PC-9 (cell line): ENCODE measurements at places on chromosomes 16 and 17.

DNA sequence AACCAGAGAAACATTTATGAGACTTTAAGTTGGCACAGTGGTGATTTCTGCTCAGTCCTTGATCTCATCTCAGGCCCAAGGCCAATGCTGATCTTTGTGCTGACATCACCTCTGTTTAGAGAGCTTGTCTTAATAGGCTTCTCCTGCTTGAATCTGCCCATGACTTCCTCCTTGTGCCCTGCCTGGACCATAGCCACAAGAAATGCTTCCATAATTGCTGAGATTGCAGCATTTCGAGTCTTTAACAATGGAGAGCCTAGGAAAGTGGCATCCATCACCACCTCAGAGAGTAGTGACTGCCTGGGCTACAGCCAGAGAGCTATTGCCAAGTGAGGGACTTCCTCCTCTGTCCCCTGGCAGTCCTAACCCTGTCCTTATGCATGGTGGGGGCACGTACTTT lies 25.1 kb upstream of the MMP2 start:
- H3K4me3 ChIP-seq, result no peak overlapping the region
- no peak overlapping the region for H3K27ac ChIP-seq
- no peaks in the 10 kb centered on the region for H3K36me3 ChIP-seq
- no peaks in the 10 kb centered on the region for H3K27me3 ChIP-seq

DNA sequence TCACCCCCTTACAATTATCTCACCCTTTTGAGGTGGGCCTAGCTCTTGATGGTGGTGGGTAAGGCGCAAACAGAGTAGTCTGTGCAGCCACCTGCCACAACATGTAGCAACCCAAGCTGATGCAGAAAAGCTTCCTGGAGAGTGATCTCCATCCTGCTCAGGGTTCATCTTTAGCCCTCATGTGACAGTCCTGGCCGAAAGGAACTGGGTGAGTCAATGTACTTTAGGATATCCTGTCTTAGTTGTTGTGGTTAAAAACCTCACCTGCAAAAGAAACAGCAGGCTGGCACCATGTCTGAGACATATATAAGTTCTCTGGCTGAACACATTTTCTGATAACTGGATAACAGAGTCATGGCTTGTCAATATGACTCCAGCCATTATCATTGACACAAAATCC lies 183.5 kb upstream of the CPHXL start:
- no peak for DNase-seq
- H3K27me3 ChIP-seq, result peaks cover 41% of the 10 kb centered on the region
- no peaks in the 10 kb centered on the region for H3K4me1 ChIP-seq
- no peak overlapping the region for H3K27ac ChIP-seq

- H3K36me3 ChIP-seq, result no peaks in the 10 kb centered on the region
- H3K27me3 ChIP-seq, result no peaks in the 10 kb centered on the region
- DNase-seq, result no peak
- H3K27ac ChIP-seq, result no peak overlapping the region
These were observed 3.9 kb upstream of the HEXIM1 start for GRCh38 chr17:45144199-45145034.

- H3K4me1 ChIP-seq, result no peaks in the 10 kb centered on the region
- H3K4me3 ChIP-seq, result no peak overlapping the region
- peaks cover 14% of the 10 kb centered on the region; the same call in 1 of the 2 replicates for H3K27me3 ChIP-seq
- H3K36me3 ChIP-seq, result no peaks in the 10 kb centered on the region
These were observed 175.7 kb downstream of the RGS9 start for GRCh38 chr17:65312718-65313377.

DNA sequence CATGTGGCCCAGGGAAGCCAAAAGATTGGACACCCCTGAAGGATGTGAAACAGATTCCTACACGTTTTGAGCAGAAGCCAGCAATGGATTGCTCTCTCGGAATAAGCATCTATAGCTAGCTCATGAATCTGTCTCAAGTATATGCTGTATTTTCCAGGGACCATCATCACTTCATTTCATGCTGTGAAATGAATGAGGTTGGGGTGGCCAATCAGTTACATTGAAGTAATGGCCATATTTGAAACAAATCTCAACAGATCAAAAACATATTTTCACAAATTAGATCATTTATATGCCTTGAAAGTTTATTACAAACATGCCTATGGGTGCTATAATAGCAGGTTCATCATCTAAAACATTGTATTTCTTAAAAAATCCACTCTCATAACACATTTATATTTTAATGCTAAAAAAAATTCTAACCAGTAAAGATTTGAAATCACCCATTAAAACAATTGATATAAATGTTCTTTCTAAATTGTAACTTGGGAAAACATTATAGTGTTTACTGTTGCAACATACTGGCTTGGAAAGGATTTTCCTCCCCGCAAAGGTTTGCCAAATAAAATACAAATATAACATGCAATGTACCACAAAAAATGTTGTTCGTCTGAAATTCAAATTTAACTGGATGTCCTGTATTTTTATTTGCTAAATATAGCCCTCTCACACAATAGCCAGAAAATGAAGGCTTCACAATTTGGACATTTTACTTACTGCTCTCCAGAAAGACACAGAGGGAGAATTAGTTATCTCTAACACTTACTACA lies 743.6 kb downstream of the KCNJ2 start:
- no peaks in the 10 kb centered on the region for H3K27me3 ChIP-seq

- H3K4me1 ChIP-seq, result no peaks in the 10 kb centered on the region
- H3K36me3 ChIP-seq, result no peaks in the 10 kb centered on the region
- DNase-seq, result no peak
- no peak overlapping the region for H3K27ac ChIP-seq
These were observed 45.9 kb downstream of the ABAT start for GRCh38 chr16:8720080-8720966.

DNA sequence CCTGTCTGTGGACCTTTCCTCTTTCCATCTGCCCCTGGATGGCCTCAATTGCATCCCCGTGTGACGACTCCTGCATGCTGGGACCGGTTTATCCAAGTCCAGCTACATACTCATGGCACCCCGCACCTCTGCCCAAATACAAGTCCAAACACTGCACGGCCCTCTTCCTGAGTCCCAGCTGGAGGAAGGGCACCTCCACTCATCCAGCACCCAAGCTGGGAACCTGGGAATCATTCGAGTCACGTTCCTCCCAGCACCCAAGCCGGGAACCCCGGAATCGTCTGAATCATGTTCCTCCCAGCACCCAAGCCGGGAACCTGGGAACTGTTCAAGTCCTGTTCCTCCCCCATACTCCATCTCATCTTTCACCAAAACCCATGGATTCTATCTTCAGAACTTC lies 10.2 kb downstream of the TRARG1 start:
- H3K27me3 ChIP-seq, result peaks cover 7% of the 10 kb centered on the region; the same call in 1 of the 2 replicates
- H3K27ac ChIP-seq, result no peak overlapping the region
- H3K36me3 ChIP-seq, result no peaks in the 10 kb centered on the region
- no peaks in the 10 kb centered on the region for H3K4me1 ChIP-seq

- H3K4me3 ChIP-seq, result peak within 1 kb of the TSS; percentile 60
- peaks cover 11% of the 10 kb centered on the region for H3K4me1 ChIP-seq
- no peaks in the 10 kb centered on the region for H3K27me3 ChIP-seq
- H3K36me3 ChIP-seq, result peaks cover 7% of the 10 kb centered on the region; the same call in 1 of the 2 replicates
- DNase-seq, result peak; percentile 79
- 0 out of 2 replicates have a peak within 1 kb of the TSS, but pooled peaks have one; percentile 30 for H3K27ac ChIP-seq
These were observed at the start of gene MPP3 for GRCh38 chr17:43832976-43833829. Gene MPP3 (minus strand): TSS chr17:43833146. CDS start chr17:43831906, 1,240 bp downstream.

- no peaks in the 10 kb centered on the region for H3K27me3 ChIP-seq
- peaks cover 34% of the 10 kb centered on the region for H3K36me3 ChIP-seq
These were observed 2.8 kb downstream of the TOB1 start for GRCh38 chr17:50863221-50863843.

- H3K4me1 ChIP-seq, result no peaks in the 10 kb centered on the region
- H3K27ac ChIP-seq, result no peak overlapping the region
- no peak overlapping the region for H3K4me3 ChIP-seq
- H3K27me3 ChIP-seq, result no peaks in the 10 kb centered on the region
- no peaks in the 10 kb centered on the region for H3K36me3 ChIP-seq
These were observed 49.1 kb downstream of the SPAG9 start for GRCh38 chr17:51071556-51071955.

- DNase-seq, result no peak
- H3K27ac ChIP-seq, result no peak overlapping the region
- peaks cover 19% of the 10 kb centered on the region for H3K4me1 ChIP-seq
- no peaks in the 10 kb centered on the region for H3K27me3 ChIP-seq
- H3K4me3 ChIP-seq, result no peak overlapping the region
- peaks cover 14% of the 10 kb centered on the region; the same call in 1 of the 2 replicates for H3K36me3 ChIP-seq
These were observed 41.6 kb downstream of the USP10 start for GRCh38 chr16:84741340-84741830.

GRCh38 chr17:41553176-41553575 lies 18.7 kb downstream of the KRT9 start:
- no peaks in the 10 kb centered on the region for H3K36me3 ChIP-seq
- H3K4me3 ChIP-seq, result no peak overlapping the region
- peaks cover 61% of the 10 kb centered on the region for H3K4me1 ChIP-seq

- H3K4me3 ChIP-seq, result no peak overlapping the region
- no peaks in the 10 kb centered on the region for H3K27me3 ChIP-seq
- no peak for DNase-seq
- H3K4me1 ChIP-seq, result no peaks in the 10 kb centered on the region
These were observed 25.0 kb upstream of the ADAM11 start for GRCh38 chr17:44733753-44734152.

- no peak overlapping the region for H3K27ac ChIP-seq
- no peak overlapping the region for H3K4me3 ChIP-seq
- H3K4me1 ChIP-seq, result peaks cover 8% of the 10 kb centered on the region; the same call in 1 of the 2 replicates
- H3K36me3 ChIP-seq, result no peaks in the 10 kb centered on the region
These were observed 161.7 kb downstream of the SOX9 start for GRCh38 chr17:72282439-72283029.

DNA sequence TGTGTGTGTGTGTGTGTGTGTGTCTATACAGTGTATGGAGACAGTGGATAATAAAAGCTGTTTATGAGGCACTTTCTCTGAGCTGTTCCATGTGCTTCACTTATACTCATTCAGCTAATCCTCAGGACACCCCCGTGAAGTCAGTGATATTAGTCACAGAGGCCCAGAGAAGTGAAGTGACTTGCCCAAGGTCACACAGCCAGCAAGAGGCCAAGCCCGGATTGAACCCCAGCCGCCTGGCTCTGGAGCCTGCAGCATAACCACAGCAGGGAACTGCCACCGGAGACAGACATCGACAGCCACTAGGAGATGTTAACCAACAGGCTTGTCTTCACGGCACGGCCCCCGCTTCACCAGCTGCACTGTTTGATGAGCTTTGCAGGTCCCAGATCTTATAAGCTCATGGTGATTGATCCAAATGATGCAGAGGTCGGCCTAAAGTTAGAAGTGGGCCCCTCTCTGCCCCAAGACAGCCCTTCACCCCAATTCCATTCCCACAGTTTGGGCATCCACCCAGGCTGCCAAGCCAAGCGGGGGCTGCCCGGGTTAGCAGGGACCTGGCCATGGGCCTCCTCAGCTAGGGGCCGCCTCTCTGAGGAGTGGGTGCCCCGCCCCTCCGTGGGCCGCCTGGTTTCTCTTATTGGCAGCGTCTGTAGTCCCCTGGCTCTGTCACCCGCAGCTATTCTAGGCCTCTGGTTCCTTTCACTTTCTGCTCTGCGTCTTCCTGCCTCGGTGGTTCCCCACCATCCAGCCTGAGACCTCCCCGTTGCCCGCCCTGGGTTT lies 30.9 kb downstream of the SOCS1 start:
- no peak for DNase-seq
- no peaks in the 10 kb centered on the region for H3K27me3 ChIP-seq
- no peaks in the 10 kb centered on the region for H3K4me1 ChIP-seq

DNA sequence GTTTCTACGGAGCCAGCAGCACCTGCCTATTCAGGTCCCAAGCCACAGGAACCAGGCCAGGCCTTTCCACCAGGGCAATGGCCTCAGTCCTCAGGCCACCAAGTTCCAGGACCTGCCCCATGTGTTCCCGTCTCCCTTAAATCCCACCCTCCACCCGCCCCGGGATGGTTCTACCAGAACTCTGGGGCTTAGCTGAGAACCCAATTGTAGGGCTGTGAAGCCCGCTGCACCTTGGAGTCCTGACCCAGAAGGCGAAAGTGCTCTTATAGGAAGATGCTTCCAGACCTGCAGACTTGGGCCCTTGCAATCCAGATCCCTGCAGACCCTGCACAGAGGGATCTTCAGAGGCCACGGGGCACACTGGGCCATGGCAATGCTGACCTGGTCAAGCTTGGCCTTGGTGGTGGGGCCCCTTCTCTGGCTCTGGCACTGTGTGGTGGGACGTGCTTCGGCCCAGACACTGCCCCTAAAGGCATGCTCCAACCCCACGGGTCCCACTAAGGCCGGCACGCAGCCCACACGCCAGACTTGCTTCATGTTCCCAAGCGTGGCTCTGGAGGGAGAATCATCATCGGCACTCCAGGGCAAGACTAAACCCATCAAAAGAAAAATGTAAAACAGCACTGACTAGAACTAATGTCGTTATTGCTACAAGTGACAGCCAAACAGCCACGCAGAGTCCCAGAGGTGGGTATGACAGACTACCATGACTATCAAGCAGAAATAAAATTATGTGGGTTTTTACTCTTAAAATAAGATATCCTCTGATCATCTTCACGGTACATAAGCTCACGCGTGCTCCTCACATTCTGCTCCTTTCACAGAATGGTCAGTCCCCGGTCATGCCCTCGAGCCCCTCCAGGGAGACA lies 41.3 kb upstream of the ATP2A3 start:
- peaks cover 12% of the 10 kb centered on the region; the same call in 1 of the 2 replicates for H3K4me1 ChIP-seq
- DNase-seq, result no peak
- H3K4me3 ChIP-seq, result no peak overlapping the region
